ENCODE measurements at places on chromosomes 2 and 18. TPM values are rescaled to one million over a fixed set of nuclear protein-coding genes. Genes with fewer than 3 reads are reported as not detected.

DNA sequence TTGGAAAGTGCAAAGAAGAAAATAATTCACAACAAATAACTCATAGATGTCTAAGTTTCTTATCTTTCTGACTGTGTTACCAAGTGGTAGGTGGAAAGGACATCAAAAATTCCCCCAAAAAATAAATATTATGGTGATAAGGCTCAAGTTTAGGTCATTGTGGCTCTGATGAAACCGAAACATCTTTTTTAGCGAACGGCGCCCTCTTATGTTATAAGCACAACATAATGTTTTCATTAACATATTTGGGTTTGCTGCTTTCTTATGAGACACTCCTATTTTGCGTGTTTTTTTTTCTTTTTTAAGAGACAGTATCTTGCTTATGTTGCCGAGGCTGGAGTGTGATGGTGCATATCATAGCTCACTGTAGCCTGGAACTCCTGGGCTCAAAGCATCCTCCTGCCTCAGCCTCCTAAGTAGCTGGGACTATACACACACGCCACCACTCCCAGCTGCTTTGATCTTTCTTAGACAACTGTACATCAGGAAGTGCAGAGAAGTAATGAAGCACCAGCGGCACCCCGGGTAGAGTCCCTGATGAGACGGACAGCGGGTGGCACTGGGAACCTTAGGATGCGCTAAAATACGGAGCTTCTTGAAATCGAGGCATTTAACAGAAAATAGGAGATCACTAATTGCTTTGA lies 38.5 kb upstream of the SLC35G4 start:
- H3K27ac ChIP-seq = no peak overlapping the region
- H3K4me3 ChIP-seq = no peak overlapping the region

GRCh38 chr2:126644630-126645191 lies 11.2 kb upstream of the GYPC start:
- no peaks in the 10 kb centered on the region for H3K4me1 ChIP-seq
- peaks cover 4% of the 10 kb centered on the region for H3K27me3 ChIP-seq
- H3K36me3 ChIP-seq = no peaks in the 10 kb centered on the region
- no peak overlapping the region for H3K4me3 ChIP-seq
- DNase-seq = no peak

GRCh38 chr2:191026377-191026776 lies 12.4 kb upstream of the STAT1 start:
- H3K27ac ChIP-seq = no peak overlapping the region
- H3K4me3 ChIP-seq = no peak overlapping the region
- H3K27me3 ChIP-seq = no peaks in the 10 kb centered on the region

DNA sequence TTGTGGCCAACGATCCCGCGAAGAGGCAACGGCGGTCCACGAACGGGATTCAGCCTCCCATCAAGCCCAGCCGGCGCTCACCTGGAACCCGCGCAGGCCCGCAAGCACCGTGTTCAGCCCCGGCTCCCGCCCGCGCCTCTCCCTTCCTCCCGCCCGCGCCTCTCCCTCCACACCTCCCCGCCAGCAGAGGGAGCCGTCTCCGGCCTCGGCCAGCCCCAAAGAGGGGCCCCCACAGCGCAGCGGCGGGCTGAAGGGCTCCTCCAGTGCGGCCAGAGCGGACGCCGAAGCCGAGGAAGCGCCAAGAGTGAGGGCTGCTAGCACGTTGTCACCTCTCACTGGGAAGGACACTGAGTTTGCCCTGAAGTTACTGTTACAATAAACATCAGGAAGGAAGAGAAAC lies 55.3 kb upstream of the LAPTM4A start:
- H3K4me1 ChIP-seq = peaks cover 11% of the 10 kb centered on the region
- DNase-seq = peak; percentile 18
- H3K27me3 ChIP-seq = peaks cover 17% of the 10 kb centered on the region
- H3K27ac ChIP-seq = no peak overlapping the region
- no peaks in the 10 kb centered on the region for H3K36me3 ChIP-seq

- peaks cover 12% of the 10 kb centered on the region for H3K4me1 ChIP-seq
- no peaks in the 10 kb centered on the region for H3K36me3 ChIP-seq
- no peak overlapping the region for H3K4me3 ChIP-seq
- no peak overlapping the region for H3K27ac ChIP-seq
These were observed 22.6 kb downstream of the YES1 start for GRCh38 chr18:789397-789796.

DNA sequence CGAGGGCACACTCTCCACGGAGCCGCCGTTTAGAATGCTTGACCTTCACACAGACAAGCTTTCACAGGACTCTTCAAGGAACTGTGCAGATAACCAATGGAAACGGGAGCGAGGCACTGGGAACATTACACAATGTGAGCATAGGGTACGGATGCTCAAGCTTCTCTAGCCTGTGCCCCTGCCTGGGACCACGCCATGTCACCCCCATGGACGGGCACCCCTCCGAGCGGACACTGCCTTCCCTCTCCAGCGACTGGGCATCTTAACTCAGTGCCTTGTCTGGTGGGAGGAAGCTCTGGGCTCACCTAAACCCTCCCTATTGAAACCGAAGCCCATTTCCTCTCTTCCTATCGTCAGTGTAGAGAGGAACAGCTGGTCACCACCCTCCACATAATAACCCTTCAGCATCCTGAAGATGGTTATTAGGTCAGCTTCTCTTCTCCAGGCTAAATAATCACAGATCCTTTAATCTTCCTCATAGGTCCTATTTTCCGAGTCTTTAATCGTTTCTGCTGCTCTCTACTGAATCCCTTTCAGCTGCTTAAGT lies 626.7 kb downstream of the GALR1 start:
- no peaks in the 10 kb centered on the region for H3K27me3 ChIP-seq
- H3K27ac ChIP-seq = no peak overlapping the region
- H3K4me1 ChIP-seq = no peaks in the 10 kb centered on the region
- no peak for DNase-seq
- H3K4me3 ChIP-seq = no peak overlapping the region
- H3K36me3 ChIP-seq = no peaks in the 10 kb centered on the region

- H3K4me1 ChIP-seq = no peaks in the 10 kb centered on the region
- no peaks in the 10 kb centered on the region for H3K27me3 ChIP-seq
- H3K36me3 ChIP-seq = no peaks in the 10 kb centered on the region
- H3K27ac ChIP-seq = no peak overlapping the region
These were observed 79.9 kb upstream of the FSIP2 start for GRCh38 chr2:185658750-185659149.

The RNF138 gene
- 67.0 TPM for total RNA-seq

The STARD6 gene
- total RNA-seq = not detected

GRCh38 chr2:96528006-96528699 lies 8.4 kb upstream of the ARID5A start:
- peaks cover 93% of the 10 kb centered on the region for H3K4me1 ChIP-seq
- H3K27ac ChIP-seq = peak overlapping the region; percentile 77
- H3K4me3 ChIP-seq = peak overlapping the region; percentile 70
- peaks cover 3% of the 10 kb centered on the region for H3K27me3 ChIP-seq

DNA sequence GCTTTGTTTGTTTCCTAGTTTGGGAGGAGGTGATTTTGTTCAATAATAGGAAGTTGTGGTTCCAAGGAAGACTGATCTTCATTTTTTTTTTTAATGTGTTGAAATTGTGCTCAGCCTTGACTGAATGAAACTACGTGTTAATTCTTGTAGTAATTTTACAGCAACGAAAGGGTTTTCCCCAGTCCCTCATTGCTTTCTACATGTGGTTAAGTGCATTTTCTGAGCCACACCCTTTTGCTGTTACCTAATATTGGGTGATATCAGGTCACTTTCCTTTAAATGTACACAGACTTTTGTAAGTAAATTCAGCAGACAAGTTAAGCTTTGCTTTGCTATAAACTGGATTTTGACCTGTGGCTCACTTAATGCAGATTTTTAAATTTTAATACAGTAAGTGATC lies 73.6 kb downstream of the OTX1 start:
- no peak overlapping the region for H3K27ac ChIP-seq
- DNase-seq = no peak
- no peak overlapping the region for H3K4me3 ChIP-seq
- H3K27me3 ChIP-seq = no peaks in the 10 kb centered on the region

GRCh38 chr2:182368446-182368845 lies 58.4 kb downstream of the PDE1A start:
- H3K4me1 ChIP-seq = no peaks in the 10 kb centered on the region
- no peak for DNase-seq
- no peaks in the 10 kb centered on the region for H3K27me3 ChIP-seq

DNA sequence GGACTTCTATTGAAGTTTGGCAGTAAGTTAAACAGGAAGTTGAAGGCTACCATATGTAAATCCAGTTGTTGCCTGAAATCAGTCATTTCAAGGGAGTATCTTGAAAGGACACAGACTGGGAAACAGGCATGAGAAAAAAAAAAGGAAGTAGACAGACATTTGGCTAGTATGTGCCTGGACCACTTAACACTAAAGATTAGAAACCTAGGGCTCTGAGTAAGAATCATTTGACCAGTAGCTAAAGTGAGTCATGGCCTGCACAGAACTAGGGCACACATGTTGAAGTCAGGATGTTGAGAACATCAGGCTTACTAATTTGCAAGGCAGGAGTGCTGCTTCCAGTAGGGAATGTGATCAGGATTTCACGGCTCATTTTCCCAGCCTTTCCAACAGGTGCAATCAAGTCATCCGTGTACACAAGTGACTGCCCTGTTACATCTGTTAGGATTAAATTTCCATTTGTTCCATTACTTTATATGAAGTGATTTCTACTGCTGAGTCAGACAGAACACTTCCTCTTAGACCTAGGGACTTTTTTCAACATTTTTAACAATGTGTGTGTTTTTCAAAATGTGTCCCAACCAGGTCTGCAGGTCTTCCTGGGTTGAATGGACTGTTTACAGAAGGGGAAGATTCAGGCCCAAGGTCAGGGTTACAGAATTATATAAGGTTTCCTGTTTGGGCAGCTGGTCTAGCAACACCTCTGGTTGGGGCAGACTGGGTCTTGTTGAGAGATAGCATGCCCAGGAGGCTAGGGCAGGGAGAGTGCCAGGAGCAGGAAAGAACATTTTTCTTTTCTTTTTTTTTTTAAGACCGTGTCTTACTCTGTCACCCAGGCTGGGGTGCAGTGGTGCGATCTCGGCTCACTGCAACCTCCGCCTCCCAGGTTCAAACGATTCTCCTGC lies 145.6 kb downstream of the TGIF1 start:
- peak; percentile 41 for DNase-seq
- peaks cover 53% of the 10 kb centered on the region for H3K4me1 ChIP-seq
- peak overlapping the region; percentile 98 for H3K27ac ChIP-seq
- H3K36me3 ChIP-seq = peaks cover 24% of the 10 kb centered on the region
- H3K27me3 ChIP-seq = no peaks in the 10 kb centered on the region
- peak overlapping the region; percentile 92 for H3K4me3 ChIP-seq

- no peak for DNase-seq
- no peak overlapping the region for H3K4me3 ChIP-seq
- no peak overlapping the region for H3K27ac ChIP-seq
These were observed 251.4 kb downstream of the ANKRD30B start for GRCh38 chr18:14999085-14999975.

DNA sequence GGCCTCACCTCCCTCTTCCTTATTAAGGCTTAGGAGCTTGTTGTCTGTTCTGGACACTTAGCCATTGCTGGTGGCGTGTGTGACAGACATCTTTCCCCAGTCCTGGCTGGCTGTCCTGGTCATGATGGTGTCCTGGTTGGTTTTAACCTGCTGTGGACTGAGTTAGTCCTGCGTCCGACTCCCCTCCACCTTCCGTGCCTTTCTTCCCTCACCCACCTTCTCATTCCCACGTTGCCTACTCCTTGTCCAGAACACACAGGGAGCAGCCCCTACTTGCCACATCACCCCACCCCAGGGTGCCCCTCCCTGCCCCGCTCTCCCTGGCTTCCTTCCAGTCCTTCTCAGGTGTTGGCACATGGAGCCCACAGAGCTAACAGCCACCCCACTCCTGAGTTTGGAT lies 9.5 kb downstream of the ANO7 start:
- no peak for DNase-seq
- no peaks in the 10 kb centered on the region for H3K27me3 ChIP-seq
- H3K27ac ChIP-seq = no peak overlapping the region
- no peaks in the 10 kb centered on the region for H3K36me3 ChIP-seq
- no peaks in the 10 kb centered on the region for H3K4me1 ChIP-seq

DNA sequence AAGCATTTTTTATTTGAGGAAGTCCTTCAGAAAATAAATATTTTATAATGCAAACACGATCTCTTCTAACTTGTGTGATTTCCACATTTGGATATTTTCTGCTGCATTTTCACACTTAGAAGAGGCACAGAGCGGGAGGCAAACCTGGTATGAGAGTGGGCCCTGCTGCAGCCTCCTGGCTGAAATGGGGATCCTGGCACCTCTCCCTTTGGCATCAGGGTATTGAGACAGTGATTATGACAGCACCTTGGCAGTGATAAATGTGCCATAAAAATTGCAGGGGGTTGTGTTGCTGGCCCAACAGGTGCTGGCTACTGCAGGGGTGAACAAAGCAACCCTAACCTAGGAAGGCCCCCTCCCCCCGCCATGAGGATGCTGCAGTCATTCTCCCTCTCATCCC lies 128.6 kb downstream of the TSN start:
- no peak overlapping the region for H3K4me3 ChIP-seq
- H3K27ac ChIP-seq = no peak overlapping the region
- DNase-seq = no peak
- H3K27me3 ChIP-seq = peaks cover 16% of the 10 kb centered on the region
- no peaks in the 10 kb centered on the region for H3K36me3 ChIP-seq
- H3K4me1 ChIP-seq = no peaks in the 10 kb centered on the region

The NMUR1 gene
- 3.4 TPM for total RNA-seq

The RPL31 gene
- 1,364 TPM for total RNA-seq

The CABYR gene
- 0.48 TPM for total RNA-seq

DNA sequence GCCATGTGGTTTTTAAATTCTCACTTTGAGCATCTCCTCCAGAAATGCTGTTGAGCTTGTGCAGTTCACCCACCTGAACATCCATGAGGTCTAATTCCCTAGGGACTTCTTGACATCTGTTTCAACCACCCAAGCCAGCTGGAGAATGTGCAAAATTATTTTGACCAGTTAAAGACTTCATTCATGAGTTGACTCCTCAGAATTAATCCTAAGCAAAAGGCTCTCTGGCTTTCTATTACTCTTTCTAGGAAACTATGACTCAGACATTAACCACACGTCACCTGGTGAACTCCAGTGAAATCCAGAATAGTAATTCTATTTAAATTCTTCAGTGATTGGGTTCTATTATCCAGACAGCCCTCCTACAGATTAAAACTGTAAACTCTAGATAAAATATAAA lies 247.5 kb downstream of the NBAS start:
- H3K4me3 ChIP-seq = no peak overlapping the region
- DNase-seq = no peak
- H3K4me1 ChIP-seq = peaks cover 85% of the 10 kb centered on the region

The SNORC gene
- total RNA-seq = 1.3 TPM

The IL18R1 gene
- total RNA-seq = 22.8 TPM

- peaks cover 8% of the 10 kb centered on the region for H3K27me3 ChIP-seq
- H3K36me3 ChIP-seq = no peaks in the 10 kb centered on the region
- peaks cover 6% of the 10 kb centered on the region for H3K4me1 ChIP-seq
- DNase-seq = no peak
- no peak overlapping the region for H3K27ac ChIP-seq
- H3K4me3 ChIP-seq = no peak overlapping the region
These were observed 174.1 kb downstream of the UXS1 start for GRCh38 chr2:106020032-106020431.

The ZNF804A gene
- not detected for total RNA-seq

The ANO7 gene
- total RNA-seq = 0.53 TPM

GRCh38 chr2:556485-556884 lies 120.7 kb downstream of the TMEM18 start:
- H3K27ac ChIP-seq = no peak overlapping the region
- H3K36me3 ChIP-seq = no peaks in the 10 kb centered on the region
- H3K27me3 ChIP-seq = peaks cover 5% of the 10 kb centered on the region
- DNase-seq = no peak

The ARHGAP25 gene
- total RNA-seq = 132 TPM

GRCh38 chr18:51170664-51171063 lies 26.8 kb downstream of the MEX3C start:
- peaks cover 20% of the 10 kb centered on the region for H3K36me3 ChIP-seq
- peaks cover 60% of the 10 kb centered on the region for H3K4me1 ChIP-seq
- H3K27ac ChIP-seq = peak overlapping the region; percentile 82
- no peak for DNase-seq
